Neuronal stem cell (in vitro differentiated cells): ENCODE measurements at places on chromosomes 6 and 20.

- H3K27me3 ChIP-seq: no peaks in the 10 kb centered on the region
- DNase-seq: no peak
- H3K36me3 ChIP-seq: no peaks in the 10 kb centered on the region
- H3K4me1 ChIP-seq: no peaks in the 10 kb centered on the region
- no peak overlapping the region for H3K4me3 ChIP-seq
- H3K27ac ChIP-seq: no peak overlapping the region
Observed at GRCh38 chr20:59204165-59204894, 40.7 kb downstream of the ZNF831 start.

DNA sequence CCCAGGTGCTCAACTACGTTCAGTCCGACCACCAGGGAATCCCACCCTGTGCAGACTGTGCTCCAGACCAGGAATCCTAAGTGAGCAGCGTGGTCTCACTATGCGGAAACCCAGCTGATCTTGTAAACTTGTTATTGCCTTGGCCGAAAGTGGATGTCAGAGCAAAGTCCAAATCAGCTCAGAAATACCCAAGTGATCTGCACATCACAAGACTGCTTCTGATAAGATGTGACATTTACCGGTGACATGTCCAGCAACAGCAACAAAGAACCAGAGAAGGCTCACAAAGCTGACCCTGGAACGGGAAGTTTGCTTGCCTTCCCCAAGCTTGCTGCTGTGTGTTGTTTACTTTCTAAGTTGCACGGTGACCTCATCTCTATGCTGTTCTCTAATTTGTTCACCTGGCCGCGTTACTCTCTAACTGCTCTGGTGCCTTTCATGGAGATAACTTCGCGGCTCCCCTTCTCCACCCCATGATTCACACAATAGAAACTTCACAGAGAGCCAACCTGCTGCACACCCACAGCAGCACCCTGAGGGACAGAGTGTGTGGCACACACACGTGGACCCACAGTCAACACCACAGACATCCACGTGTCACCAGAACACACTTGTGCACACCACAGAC lies 1.7 kb downstream of the BNIP5 start:
- DNase-seq: no peak
- H3K4me1 ChIP-seq: peaks cover 16% of the 10 kb centered on the region
- H3K27ac ChIP-seq: no peak overlapping the region
- H3K27me3 ChIP-seq: peaks cover 54% of the 10 kb centered on the region
- H3K36me3 ChIP-seq: no peaks in the 10 kb centered on the region
- H3K4me3 ChIP-seq: no peak overlapping the region

- no peaks in the 10 kb centered on the region for H3K36me3 ChIP-seq
- H3K4me1 ChIP-seq: peaks cover 9% of the 10 kb centered on the region
- no peaks in the 10 kb centered on the region for H3K27me3 ChIP-seq
- DNase-seq: no peak
- H3K27ac ChIP-seq: no peak overlapping the region
Observed at GRCh38 chr20:63158845-63159244, 57.1 kb downstream of the YTHDF1 start.

- no peaks in the 10 kb centered on the region for H3K4me1 ChIP-seq
- no peaks in the 10 kb centered on the region for H3K27me3 ChIP-seq
- H3K4me3 ChIP-seq: no peak overlapping the region
- no peak overlapping the region for H3K27ac ChIP-seq
- DNase-seq: no peak
- H3K36me3 ChIP-seq: no peaks in the 10 kb centered on the region
Observed at GRCh38 chr6:2147261-2147660, 98.1 kb downstream of the GMDS start.

- no peaks in the 10 kb centered on the region for H3K27me3 ChIP-seq
- no peaks in the 10 kb centered on the region for H3K4me1 ChIP-seq
- DNase-seq: no peak
- H3K27ac ChIP-seq: no peak overlapping the region
- no peaks in the 10 kb centered on the region for H3K36me3 ChIP-seq
Observed at GRCh38 chr6:167976708-167977107, 20.8 kb upstream of the KIF25 start.

GRCh38 chr20:19786311-19786710 lies 28.3 kb downstream of the RIN2 start:
- no peaks in the 10 kb centered on the region for H3K36me3 ChIP-seq
- H3K27me3 ChIP-seq: no peaks in the 10 kb centered on the region
- DNase-seq: no peak

GRCh38 chr6:147585256-147585655 lies 76.8 kb downstream of the SAMD5 start:
- no peaks in the 10 kb centered on the region for H3K36me3 ChIP-seq
- no peak overlapping the region for H3K27ac ChIP-seq
- H3K27me3 ChIP-seq: no peaks in the 10 kb centered on the region
- no peaks in the 10 kb centered on the region for H3K4me1 ChIP-seq
- H3K4me3 ChIP-seq: no peak overlapping the region

DNA sequence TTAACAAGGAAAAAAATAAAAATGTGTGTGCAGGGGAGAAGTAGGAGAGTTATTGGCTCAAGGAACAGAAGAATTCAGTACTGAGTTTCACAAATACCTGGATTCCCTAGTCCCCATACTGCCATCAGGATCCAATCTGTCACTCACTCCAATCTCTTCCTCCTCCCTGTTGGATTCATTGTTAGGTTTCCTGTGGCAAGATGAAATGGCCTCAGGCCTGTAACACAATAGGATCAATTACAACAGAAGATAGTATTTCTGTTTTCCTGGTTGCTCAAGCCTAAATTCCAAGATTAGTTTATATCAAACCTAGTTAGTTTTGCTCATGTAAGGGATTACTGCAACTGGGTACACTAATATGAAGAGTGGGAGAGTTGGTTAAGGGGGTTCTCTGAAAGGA lies 24.4 kb downstream of the HCRTR2 start:
- no peaks in the 10 kb centered on the region for H3K4me1 ChIP-seq
- H3K36me3 ChIP-seq: no peaks in the 10 kb centered on the region
- no peak for DNase-seq
- H3K27ac ChIP-seq: no peak overlapping the region
- no peaks in the 10 kb centered on the region for H3K27me3 ChIP-seq
- H3K4me3 ChIP-seq: no peak overlapping the region

DNA sequence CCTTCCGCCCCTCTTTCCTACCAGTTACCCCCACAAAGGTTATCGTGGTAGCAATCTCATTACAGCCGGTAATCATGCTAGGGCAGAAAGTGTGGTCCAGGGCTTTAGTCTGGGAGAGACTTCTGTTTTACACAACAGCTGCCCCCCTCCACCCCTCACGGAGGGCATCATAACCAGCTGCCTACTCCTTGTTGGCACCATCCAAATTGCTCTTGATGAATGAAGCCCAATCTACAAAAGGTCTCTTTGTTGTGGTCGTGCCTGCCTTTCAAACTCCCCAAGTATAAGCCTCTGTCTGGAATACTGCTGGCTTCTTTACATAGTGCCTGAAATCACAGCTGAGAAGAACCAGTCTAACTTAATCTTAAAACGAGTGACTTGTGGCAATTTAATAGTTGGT lies 157.9 kb downstream of the INSM1 start:
- no peaks in the 10 kb centered on the region for H3K27me3 ChIP-seq
- H3K27ac ChIP-seq: no peak overlapping the region
- DNase-seq: no peak
- H3K4me1 ChIP-seq: peaks cover 4% of the 10 kb centered on the region

DNA sequence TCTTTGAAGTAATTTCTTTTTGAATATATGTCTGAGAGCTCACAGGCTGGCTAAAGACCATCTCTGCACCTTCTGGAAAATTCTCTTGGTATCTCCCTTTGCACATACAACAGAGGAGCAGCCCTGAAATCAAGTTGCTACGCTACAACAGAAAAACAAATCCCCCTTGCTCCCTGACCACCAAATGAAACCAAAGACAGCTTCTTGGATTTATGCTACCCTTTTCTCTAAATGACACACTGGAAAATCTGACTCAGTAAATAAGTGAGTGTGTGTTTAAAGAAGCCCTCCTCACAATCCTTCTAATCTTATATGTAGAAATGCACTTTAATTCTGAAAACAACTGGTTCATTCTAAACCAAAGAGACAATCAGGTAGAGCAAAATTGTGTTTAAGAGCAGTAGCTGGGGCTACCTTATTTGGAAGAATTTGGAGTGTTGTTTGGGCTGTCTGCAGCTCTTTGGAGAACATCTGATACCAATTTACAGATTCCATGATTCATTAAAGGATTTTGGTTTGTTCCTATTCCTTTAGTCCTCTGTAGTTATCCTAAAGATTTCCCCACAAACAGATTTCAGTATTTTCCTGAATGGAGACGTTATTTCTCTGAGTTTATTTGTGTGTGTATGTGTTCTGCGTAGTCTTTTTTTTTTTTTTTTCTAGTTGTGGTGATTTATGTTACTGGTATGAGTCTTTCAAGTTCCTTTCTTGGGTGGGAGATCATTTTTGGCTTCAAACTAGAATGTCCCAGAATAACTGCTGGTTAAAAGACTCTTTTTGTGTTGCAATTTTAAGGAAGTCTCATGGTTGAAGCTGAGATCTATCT lies 36.4 kb upstream of the UTRN start:
- H3K4me1 ChIP-seq: no peaks in the 10 kb centered on the region
- no peaks in the 10 kb centered on the region for H3K27me3 ChIP-seq

DNA sequence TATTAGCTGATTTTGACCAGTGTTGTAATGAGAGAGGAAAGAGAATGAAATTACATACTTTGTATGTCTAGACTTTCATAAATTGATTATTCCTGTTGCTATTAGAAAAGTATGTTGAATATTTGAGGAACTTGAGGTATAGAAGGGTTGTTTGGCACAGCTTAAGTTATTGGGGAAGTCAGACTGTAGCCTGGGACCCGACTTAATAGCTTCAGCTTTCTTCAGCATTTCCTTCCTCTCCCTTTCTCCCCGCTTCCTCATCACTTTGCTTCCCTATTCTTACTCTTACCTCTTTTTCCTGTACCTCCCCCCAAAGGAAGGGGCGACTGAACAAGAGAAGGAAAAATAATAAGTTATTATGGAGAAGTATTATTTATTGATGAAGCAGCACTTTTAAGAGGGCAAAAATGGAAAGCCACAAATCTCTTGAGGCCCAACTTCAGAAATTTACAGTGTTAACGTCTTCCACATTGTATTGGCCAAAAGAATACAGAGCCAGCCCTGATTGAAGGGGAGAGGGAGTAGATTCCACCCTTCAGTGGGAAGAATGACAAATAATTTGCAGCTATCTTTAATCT lies 7.4 kb downstream of the SENP6 start:
- no peak overlapping the region for H3K27ac ChIP-seq
- no peaks in the 10 kb centered on the region for H3K27me3 ChIP-seq
- H3K4me3 ChIP-seq: no peak overlapping the region
- no peaks in the 10 kb centered on the region for H3K4me1 ChIP-seq

DNA sequence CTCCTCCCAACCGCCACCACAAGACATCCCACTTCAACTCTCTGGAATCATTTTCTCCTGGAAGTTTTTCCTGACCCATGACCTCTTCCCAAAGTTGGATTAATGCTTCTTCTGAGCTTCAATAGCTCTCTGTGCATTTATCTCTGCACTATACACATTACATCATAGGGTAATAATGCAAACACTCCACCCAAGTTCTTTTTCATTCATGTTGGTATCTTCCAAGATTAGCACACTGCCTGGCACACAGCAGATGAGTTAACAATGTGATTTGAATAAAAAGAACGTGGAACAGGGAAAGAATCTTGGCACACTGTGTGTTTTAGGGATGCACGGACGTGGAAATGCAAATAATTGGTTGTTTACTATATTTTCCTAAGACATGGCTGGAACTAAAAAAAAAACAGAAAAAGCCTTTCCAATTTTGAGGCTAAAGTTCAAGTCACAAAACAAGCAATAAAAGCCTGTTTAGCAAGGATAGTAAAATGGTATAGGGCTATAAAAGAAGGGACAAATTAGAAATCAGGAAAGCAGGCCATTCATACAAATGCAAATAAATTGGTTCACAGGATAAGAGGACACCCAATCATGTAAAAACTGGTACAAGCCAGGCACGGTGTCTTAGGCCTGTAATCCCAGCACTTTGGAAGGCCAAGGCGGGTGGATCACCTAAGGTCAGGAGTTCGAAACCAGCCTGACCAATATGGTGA lies 1.6 kb upstream of the FAM135A start:
- peaks cover 9% of the 10 kb centered on the region for H3K36me3 ChIP-seq
- H3K4me1 ChIP-seq: peaks cover 3% of the 10 kb centered on the region
- DNase-seq: no peak
- H3K4me3 ChIP-seq: no peak overlapping the region
- H3K27me3 ChIP-seq: no peaks in the 10 kb centered on the region

GRCh38 chr6:102066301-102066700 lies 672.8 kb downstream of the GRIK2 start:
- H3K27me3 ChIP-seq: no peaks in the 10 kb centered on the region
- no peaks in the 10 kb centered on the region for H3K36me3 ChIP-seq
- H3K27ac ChIP-seq: no peak overlapping the region
- no peaks in the 10 kb centered on the region for H3K4me1 ChIP-seq
- H3K4me3 ChIP-seq: no peak overlapping the region

GRCh38 chr6:17278289-17279063 lies 2.7 kb upstream of the RBM24 start:
- no peak overlapping the region for H3K4me3 ChIP-seq
- peaks cover 6% of the 10 kb centered on the region for H3K4me1 ChIP-seq
- H3K27me3 ChIP-seq: no peaks in the 10 kb centered on the region
- no peak overlapping the region for H3K27ac ChIP-seq
- DNase-seq: no peak

- no peaks in the 10 kb centered on the region for H3K36me3 ChIP-seq
- DNase-seq: no peak
- peaks cover 5% of the 10 kb centered on the region for H3K4me1 ChIP-seq
- no peaks in the 10 kb centered on the region for H3K27me3 ChIP-seq
- H3K4me3 ChIP-seq: no peak overlapping the region
Observed at GRCh38 chr6:166644681-166645080, 17.6 kb upstream of the RPS6KA2 start.

- no peak for DNase-seq
- H3K27ac ChIP-seq: no peak overlapping the region
- no peaks in the 10 kb centered on the region for H3K27me3 ChIP-seq
- H3K4me3 ChIP-seq: no peak overlapping the region
- H3K36me3 ChIP-seq: no peaks in the 10 kb centered on the region
Observed at GRCh38 chr6:15751721-15752350, 89.0 kb upstream of the DTNBP1 start.

- H3K27me3 ChIP-seq: no peaks in the 10 kb centered on the region
- H3K27ac ChIP-seq: no peak overlapping the region
- H3K4me3 ChIP-seq: no peak overlapping the region
Observed at GRCh38 chr20:10826111-10826510, 152.3 kb upstream of the JAG1 start.

DNA sequence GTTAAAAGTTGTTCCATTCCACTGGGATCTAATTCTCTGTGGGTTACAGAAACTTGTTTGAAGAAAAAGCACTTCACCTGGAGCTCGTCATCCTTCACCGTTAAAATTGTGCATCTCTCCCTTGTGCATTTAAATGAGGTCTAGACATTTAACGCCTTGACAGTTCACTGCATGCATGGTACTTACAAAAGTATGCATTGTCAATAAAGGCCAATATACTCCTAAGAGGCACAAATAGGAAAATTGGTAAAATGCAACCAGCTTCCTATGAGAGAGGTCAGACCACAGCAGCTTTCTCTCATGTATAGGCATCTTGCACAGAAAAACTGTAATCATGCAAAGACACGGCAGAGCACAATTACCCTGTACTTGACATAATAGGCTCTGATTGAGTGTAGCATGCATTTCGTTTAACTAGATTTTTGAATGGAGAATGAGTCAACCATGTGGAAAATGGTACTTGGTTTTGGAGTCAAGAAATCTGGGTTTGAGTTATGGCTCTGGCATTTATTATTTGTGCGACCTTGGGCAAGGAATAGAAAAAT lies 378.5 kb downstream of the RFPL4B start:
- H3K27me3 ChIP-seq: no peaks in the 10 kb centered on the region
- H3K4me1 ChIP-seq: no peaks in the 10 kb centered on the region
- no peak overlapping the region for H3K27ac ChIP-seq
- DNase-seq: no peak
- H3K4me3 ChIP-seq: no peak overlapping the region

- DNase-seq: peak; percentile 48
- no peaks in the 10 kb centered on the region for H3K4me1 ChIP-seq
- H3K27ac ChIP-seq: no peak overlapping the region
- peaks cover 11% of the 10 kb centered on the region for H3K27me3 ChIP-seq
- H3K4me3 ChIP-seq: peak overlapping the region; percentile 83
Observed at GRCh38 chr6:77466055-77466450, 2.8 kb upstream of the HTR1B start.
